ENCODE measurements at places on chromosomes 11 and 22.

DNA sequence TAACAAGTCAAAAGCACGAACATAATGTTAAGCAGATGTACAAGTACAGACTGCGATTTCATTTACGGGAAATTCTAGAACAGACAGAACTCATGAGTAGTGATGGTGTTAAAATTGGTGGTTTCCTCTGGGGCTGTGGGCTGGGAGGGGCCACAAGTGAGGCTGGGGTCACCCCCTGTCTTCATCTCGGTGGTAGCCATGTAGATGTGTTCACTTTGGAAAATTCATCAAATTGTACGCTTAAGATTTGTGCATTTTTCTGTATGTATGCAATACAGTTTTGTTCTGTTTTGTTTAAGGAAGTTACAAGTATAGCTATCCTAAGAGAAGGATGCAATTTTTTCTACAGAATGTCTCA, 504 bp upstream of the ASCC2 start:
- DNase-seq, result no peak

- DNase-seq, result peak; percentile 72
Measured at GRCh38 chr11:15208378-15209222, 93.9 kb downstream of the INSC start.

- no peak for DNase-seq
Measured at GRCh38 chr11:1131033-1131911, 26.5 kb upstream of the MUC5AC start.

DNA sequence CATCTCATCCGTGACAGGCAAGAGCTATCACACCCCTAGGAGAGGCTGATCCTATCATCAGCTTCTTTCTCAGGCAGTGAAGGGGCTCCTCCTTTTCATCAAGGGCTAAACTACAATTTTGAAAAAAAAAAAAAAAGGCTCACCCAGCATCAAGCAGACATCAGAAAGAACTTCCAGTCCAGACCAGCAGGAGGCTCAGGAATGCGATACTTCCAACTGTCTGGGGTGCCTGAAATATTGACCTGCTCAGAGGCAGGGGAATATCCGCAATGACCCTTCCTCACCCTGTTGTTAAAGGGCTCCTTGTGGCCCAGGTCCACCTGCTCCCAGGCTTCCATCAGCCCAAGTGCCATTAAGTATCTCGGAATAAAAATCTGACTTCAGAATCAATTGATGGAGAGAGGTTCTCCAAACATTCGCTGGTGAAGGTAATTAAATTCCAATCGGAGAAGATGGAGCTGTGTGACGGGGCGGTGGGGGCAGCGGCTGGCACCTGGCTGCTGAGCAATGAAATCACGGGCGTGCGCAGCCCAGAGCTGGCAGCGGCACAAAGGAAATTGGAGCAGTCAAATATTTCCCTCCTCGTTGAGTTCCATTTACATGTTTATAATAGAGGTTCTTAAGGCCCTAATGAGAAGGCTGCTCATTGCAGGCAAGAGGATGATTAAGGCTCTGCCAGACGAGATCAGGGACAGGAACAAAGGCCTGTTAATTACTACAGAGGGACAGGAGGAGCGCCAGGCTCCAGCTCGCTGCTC, 69.0 kb upstream of the THY1 start:
- no peak for DNase-seq

GRCh38 chr11:113014262-113015097, 53.3 kb downstream of the NCAM1 start:
- no peak for DNase-seq

- DNase-seq, result peak; percentile 59
Measured at GRCh38 chr11:1335811-1336761, 26.7 kb upstream of the TOLLIP start.
